ENCODE measurements at places on chromosomes 12 and 14.

DNA sequence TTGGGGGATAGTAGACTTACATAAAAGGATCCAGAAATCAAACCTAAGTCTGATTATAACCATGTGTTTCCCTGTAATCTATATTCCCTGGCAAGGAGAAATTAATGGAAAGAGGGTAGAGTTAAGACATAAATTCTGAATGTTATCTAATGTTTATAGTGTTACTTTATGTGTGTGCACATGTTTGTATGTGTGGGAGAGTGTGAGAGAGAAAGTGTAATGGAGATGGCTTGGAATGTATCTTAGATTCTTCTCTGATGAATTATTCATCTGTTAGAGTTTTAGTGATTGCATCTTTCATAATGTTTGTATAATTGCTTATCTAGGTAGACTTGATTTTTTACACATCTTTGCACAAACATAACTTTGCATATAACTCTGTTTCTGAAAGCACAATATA, 490.9 kb downstream of the FLRT2 start:
- DNase-seq: no peak

DNA sequence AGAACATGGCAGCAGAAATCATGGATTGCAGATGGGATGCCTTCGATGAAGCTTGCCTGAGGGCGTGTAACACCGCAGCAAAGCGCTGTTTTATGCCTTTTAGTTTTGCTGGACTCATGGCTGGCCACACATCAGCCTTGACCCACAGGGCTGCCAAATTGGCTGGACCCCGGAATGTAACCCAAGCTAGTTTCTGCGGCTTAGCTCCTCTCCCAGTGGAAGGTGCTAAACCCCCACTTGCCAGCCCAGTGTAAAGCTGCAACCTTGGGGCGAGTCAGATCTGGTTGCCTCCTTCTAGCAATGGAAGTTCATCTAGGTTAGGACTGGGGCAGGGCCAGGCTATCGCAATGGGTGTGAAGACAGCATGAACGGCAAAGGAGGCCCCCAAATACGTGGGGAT, 38.3 kb downstream of the MEG3 start:
- no peak for DNase-seq

- no peak for DNase-seq
Measured at GRCh38 chr12:104734541-104735095, 223.5 kb downstream of the SLC41A2 start.

- no peak for DNase-seq
Measured at GRCh38 chr12:75548879-75549278, 37.5 kb upstream of the KRR1 start.

- peak; percentile 14 for DNase-seq
Measured at GRCh38 chr12:17992002-17992656, 97.9 kb downstream of the RERGL start.

- DNase-seq: no peak
Measured at GRCh38 chr14:103232031-103232808, 101.8 kb upstream of the EIF5 start.

- DNase-seq: no peak
Measured at GRCh38 chr12:89087149-89087825, 265.0 kb downstream of the DUSP6 start.

DNA sequence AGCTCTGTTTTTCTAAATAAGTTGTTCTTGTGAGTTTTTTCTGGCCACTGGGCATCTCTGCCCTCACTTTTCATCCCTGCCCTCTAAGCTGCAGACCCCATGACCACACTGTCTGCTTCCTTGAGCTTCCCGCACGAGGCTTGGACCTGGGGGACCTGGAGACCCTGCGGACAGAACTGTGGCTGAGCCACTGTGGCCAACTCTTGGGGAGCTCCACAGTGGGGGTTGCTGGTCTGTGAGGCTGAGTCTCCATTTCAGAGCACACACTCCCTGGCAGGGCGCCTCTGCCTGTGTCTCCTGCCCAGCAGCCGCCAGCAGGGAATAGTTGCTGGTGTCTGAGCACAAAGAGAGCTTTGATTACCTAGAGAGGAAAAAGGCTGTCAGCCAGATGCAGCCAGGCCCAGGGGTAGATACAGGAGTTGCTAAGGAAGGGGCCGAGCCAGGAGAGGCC, 13.1 kb upstream of the RIN3 start:
- DNase-seq: no peak

GRCh38 chr12:106049105-106049504, 89.6 kb downstream of the NUAK1 start:
- DNase-seq: no peak

- no peak for DNase-seq
Measured at GRCh38 chr14:58747181-58747580, 109.4 kb downstream of the DACT1 start.

DNA sequence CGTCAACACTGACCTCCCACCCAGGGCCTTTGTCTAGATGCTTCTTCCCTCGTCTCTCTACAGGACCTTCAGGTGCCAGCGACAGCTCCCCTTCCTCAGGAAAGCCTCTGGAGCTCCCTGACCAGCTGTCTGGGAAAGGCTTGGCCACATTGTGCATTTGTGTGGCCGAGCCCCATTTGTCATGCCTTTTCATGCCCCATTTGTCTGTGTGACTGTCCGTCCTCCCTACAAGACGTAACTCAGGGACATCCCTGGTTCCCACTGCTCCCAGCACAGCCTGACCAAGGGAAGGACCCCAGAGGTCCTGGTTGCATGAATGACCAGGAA, 23.8 kb downstream of the ZFYVE21 start:
- DNase-seq: no peak

DNA sequence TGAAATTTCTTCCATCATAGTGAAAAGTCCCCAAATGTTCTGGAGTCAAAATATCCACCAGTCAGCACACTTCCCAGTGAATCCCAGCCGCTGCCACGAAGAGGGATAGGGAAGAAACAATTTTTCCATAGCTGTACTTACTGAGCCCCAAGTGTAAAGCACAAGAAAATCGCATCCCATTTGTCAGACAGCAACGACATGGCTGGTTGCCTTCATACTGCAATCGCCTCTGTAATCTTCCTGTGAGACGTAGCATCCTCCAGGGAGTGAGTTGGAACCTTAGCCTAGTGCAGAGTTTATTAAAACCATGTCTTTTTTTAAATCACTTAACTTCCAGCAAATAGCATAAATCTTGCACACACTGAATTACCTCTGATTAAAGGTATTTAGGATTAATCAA, 56.8 kb downstream of the GNG2 start:
- DNase-seq: no peak

DNA sequence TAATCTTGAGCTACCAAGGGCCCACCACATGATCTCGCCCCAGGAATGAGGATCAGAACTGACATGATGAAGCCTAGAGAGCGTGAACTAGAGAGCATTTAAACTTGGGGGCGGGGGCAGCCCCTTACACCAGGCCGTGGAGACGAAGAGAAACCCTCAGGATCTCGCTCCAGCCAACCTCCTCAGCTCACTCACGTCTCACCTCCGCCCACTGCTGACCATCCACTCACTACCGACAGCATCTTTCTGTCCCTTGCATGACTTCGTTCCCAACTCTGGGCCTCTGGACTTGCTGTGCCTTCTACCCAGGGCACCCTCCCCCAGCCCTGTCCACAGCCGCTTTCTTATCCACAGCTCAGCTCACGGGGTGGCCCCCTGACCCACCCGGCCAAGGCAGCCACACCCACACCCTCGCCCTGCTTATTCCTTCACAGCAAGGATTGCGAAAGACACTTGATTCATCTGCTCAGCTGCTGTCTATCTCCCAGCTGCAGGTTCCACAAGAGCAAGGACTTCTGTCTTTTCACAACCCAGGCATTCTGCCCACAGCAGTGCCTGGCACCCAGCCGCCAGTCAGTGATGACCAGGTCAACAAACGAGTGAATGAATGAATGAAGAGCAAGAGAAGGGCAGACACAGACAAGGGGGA, 6.4 kb downstream of the STX2 start:
- DNase-seq: no peak

GRCh38 chr12:58877243-58877743, 43.0 kb downstream of the LRIG3 start:
- DNase-seq: no peak

- DNase-seq: no peak
Measured at GRCh38 chr12:72433298-72433697, 161.1 kb downstream of the TRHDE start.

GRCh38 chr12:83067981-83068380, 381.3 kb downstream of the TMTC2 start:
- no peak for DNase-seq

DNA sequence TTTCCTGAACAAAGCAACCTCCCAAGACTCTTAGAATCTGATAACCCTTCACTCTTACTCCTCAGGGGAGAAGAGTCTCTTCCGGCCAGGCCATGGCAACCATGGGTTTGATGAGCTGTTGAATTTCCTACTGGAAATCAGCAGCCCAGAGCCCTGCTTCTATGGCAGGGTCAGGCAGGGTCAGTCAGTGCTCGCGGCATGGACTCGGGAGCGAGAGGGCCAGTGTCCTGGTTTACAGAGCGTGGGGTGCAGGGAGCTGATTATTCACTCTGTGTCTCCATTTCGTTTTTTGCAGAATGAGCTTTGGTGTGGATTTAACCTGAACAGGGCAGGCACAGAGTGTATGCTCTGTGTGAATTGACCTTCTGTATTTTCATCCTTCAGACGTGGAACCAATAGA, 340.6 kb upstream of the SFSWAP start:
- no peak for DNase-seq

- peak; percentile 68 for DNase-seq
Measured at GRCh38 chr14:74941676-74942097, 13.7 kb downstream of the PGF start.

GRCh38 chr14:99357151-99357915, 85.3 kb upstream of the BCL11B start:
- DNase-seq: no peak

- DNase-seq: no peak
Measured at GRCh38 chr14:65566820-65567522, 154.4 kb downstream of the FUT8 start.

GRCh38 chr14:35355981-35356841, 48.3 kb downstream of the NFKBIA start:
- DNase-seq: peak; percentile 48

DNA sequence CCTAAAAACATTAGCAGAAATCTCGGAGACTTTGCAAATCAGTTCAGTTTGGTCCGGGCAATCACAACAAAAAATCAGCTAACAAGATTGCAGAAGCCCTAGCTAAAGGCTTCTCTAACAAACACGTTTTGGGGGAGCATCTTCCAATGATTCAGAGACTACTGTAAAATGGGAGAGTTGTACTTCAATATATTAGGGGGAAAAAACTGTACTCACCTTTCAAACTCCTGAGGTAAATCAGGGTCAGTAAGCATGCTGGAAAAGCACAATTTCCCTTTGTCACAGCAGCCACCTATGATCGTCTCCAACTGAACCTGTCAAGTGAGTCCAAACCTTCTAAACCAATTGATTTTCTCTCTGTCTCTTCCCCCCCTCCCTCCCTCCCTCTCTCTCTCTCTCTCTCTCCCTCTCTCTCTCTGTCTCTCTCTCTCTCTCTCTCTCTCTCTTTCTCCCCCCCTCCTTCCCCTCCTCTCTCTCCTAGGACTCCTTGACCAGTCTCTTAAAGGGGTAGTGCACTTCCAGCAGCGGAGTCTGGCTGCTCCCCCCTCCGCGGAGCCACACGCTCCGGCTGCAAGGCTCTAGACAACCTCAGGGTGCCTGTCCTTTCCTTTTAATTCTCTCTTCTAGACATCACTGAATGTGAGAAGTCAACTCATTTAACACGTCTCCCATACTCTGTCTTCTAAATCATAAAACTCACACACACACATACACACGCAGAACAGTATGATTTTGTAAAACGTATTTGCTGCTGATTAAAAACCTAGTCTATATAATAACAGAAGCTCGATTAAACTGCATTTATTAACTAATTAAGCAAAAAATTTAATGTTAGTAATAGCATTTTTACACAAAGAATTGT, at the start of gene SOX5:
SOX5 (minus strand) TSS at position 323 of the 862 bp plus-strand sequence; CDS start at position 254, 69 bp downstream.
- no peak for DNase-seq

- no peak for DNase-seq
Measured at GRCh38 chr14:35558680-35559079, 24.7 kb downstream of the INSM2 start.

DNA sequence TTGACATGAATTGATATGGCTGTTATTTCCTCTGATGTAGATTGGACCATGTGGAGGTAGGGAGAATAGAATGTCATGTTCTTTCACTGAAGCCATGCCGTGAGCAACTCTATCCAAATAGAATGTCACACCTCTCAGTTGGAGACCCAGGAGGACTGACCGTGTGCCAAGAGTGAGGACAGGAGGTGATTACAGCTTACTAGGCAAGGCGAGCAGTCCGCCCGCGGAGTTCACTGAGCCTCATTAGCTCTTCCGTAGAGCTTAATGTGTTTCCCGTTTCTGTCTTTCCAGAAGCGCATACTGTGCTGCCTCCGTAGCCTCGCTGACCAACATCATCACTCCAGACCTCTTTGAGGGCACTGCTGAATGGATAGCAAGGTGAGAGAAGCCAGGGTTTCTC, 45.6 kb downstream of the FNTB start:
- DNase-seq: no peak

DNA sequence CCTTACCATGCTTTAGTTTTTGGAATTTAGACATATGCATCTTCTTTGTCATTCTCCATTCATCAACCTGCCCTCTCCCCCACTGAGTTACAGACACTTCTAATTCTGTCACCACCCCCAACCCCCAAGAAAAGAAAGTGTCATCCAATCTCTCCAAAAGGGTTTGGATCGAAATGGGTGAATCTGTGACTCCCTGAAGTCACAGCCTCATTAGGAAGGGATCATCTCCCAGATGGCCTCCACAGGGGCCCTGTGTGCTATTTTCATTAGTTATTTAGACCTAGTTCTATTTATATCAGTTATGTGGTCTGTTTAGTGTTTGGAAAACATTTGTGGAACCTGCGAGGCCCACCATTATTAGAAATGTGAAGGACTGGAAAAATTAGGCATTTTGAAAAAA, 191.0 kb upstream of the ATP2B1 start:
- no peak for DNase-seq

DNA sequence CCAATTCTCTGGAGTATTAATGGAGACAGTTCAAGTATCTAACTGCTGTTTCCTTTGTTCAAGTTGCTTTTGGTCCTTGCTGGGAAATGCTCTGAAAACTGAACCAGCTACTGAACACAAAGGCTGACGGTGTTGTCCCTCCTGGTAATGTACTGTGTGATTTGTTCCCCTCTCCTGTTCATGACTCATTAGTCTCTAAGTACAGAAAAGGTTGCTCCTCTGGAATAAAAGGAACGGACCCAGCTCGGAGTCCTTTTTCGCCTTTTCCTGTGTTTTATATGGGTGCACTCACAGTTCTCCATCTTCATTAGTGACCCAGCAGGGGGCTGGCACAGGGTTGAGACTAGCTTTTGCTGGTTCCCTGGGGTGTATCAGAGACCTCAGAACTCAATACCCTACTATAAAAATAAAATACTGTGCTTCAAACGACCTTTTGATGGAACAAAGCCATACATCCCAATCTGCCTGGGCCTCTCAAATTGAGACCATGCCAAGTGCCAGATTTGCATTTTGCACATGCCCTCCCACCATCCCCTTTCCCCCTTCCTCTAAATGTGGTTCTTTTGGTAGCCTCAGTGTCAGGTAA, 269.7 kb downstream of the RAD51B start:
- DNase-seq: no peak

GRCh38 chr14:86050757-86051156, 520.8 kb downstream of the FLRT2 start:
- no peak for DNase-seq

GRCh38 chr14:21056520-21057163, 980 bp upstream of the RNASE8 start:
- DNase-seq: no peak

- DNase-seq: no peak
Measured at GRCh38 chr12:42770261-42770660, 180.7 kb upstream of the PRICKLE1 start.

- no peak for DNase-seq
Measured at GRCh38 chr14:92895352-92895878, 27.5 kb upstream of the CHGA start.

- no peak for DNase-seq
Measured at GRCh38 chr12:4380332-4380731, 820 bp upstream of the FGF23 start.

GRCh38 chr14:76236172-76237130, 84.7 kb downstream of the GPATCH2L start:
- DNase-seq: no peak

Measured in activated naive CD8-positive, alpha-beta T cell treated with anti-CD3 and anti-CD28 coated beads, Interleukin-2, amount 50 U/mL, for 24 hours (primary cell).